Mesenteric fat pad (tissue), 1 donor: ENCODE measurements at places on chromosomes 2 and 18.

DNA sequence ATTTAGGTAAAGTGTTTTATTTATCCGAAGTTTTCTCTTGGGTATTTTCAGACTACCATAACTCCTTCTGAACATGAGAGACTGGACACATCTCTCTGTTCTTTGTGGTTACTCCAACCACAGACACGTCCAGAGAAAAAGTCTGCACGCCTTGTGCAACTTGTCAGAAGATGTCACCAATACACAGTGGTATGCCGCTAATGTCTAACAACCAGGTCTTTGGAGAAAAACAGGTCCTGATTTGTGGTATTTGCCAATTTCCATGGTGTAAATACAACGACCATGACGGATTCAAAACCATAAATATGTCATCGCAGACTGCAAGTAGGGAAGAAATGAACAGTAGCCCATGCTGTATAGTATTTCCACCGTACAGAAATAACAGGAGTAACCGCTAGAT, 620.6 kb upstream of the ID2 start:
- DNase-seq = no peak

- DNase-seq = no peak
Observed at GRCh38 chr2:24353973-24354372, 6.4 kb downstream of the ITSN2 start.

GRCh38 chr2:150473767-150474166, 13.7 kb downstream of the RND3 start:
- no peak for DNase-seq

DNA sequence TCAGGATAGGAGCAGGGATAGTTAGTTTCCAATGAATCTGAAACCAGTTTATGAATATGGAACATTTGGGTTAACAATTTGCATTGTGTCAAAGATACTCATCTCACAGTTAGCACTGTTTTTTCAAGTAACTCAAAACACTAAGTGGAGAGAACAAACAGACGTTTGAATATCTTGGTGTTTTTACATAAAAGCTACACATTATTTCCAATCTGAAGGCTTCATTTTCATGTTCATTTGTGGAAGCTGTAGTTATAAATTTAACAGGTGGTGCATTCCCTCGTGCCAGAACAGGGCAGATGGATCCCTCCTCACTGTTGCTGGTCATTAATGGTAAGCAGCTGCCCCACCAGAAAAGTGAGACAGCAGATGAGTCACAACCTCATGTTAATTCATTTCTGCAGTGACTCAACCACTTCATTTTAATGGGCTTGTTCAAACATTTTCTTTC, 286.9 kb downstream of the TMX3 start:
- DNase-seq = no peak

DNA sequence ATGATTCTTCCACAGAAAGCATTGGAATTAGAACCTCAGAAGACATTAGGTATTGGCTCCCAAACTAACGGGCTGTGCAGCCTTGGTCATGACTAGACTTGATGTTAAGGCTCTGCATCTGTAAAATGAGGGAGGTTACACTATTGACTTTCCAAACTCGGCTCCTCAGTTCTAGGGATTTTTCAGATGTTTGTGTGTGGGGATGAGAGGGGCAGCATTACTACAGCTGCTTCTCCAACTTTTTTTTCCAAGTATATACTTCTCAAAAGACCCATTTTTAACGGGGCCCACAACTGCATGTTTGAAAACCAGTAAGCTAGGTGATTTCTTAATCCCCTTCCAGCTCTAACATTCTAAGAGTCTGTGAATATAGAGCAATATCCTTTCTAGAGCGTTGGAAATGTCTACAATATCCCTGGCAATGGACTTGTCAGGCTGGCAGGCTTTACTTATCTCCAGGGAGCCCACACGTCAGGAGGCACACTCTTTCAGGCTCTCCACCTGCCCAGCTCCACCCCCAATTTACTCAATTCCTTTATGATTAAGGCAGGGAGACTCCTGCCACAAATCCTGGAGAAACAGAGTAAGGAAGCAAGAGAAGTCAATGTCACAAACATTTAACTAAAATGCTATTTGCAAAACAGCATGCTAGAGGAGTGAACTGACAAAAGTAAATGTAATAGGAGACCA, 844 bp upstream of the MPV17 start:
- no peak for DNase-seq

- no peak for DNase-seq
Observed at GRCh38 chr2:117943013-117943672, 70.7 kb downstream of the CCDC93 start.

- no peak for DNase-seq
Observed at GRCh38 chr2:226932443-226932842, 96.6 kb downstream of the RHBDD1 start.
